ENCODE measurements at places on chromosomes 1 and 21.

DNA sequence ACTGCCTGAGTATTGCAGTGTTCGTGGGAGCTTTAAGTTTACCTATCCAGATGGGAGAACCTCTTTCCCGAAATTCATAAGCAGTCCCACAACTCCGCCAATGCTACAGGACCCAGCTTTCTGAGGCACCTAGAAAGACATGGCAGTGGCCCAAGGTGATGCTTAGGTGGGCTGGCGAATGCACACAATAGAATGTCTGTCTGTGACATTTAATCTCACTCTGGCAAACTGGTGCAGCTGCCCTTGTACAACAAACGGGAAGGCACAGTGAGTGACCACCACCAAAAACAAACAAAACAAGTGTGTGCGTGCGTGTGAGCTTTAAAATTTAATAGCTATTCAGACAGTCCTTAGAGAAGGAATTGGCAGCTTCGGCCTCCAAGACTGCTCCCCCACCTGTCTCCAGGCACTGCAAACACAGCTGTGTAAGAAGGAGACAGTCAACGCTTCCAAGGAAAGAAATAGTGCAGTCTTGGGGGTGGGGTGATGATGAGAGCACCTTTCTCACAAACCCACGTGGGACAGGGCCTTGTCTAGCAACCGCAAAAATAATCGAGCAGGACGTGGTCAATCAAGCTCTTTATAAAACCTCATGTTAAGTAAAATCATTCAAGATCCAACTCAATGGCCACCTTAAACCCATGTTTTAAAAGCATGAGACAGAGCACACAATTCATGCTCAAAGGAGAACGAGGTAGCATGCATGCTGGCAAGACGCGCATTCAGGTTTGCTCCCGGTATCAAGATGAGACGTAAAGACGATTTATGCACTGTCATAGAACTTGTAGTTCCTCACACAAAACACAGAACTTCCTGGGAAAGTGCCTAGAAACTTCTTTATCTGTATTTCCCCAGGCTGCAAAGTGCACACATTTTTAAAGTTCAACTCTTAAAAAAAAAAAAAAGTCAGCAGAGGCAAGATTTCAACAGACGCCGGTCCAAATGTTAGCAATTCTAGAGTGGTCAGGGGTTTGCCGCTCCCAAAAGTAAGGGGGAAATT lies 84.1 kb downstream of the TM2D1 start:
- DNase-seq = no peak

GRCh38 chr1:4494558-4494957 lies 159.9 kb upstream of the AJAP1 start:
- DNase-seq = no peak

DNA sequence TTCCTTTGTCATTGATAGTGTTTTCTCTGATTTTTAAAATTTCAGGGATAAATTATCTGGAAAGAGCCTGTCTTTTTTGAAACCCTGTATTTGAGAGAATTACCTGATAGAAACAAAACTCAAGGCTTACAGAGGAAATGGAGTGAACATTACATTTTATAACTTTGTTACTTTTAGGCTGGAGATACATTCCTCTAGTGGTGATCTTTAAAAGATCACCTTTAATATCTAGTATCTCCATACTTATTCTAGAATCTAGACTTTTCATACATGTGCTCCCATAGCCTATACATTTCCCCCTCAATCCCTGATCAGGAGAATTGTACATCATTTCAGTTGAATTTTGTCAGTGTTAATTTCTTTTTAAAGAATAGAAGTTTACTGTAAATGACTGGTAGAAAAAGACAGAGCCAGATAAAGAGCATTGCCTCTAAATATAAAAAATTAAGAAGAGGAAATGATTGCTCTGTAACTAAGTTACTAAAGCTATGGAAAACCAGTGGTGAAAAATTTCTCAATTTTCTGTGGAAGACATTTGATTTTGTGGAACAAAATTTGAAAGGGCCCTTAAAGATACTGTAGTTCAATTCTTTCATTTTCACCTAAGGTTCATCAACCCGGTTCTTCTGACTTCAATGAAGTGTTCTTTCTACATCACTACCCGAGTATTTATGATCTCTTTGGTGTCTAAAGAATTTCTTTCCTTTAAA lies 33.7 kb downstream of the RASAL2 start:
- DNase-seq = no peak

- DNase-seq = no peak
Observed at GRCh38 chr21:34546542-34546941, 34.5 kb upstream of the KCNE1 start.

GRCh38 chr1:177208920-177209319 lies 38.2 kb downstream of the BRINP2 start:
- no peak for DNase-seq

- no peak for DNase-seq
Observed at GRCh38 chr1:92903765-92904164, 57.5 kb downstream of the DIPK1A start.

GRCh38 chr1:97372531-97372930 lies 548.3 kb downstream of the DPYD start:
- DNase-seq = no peak

DNA sequence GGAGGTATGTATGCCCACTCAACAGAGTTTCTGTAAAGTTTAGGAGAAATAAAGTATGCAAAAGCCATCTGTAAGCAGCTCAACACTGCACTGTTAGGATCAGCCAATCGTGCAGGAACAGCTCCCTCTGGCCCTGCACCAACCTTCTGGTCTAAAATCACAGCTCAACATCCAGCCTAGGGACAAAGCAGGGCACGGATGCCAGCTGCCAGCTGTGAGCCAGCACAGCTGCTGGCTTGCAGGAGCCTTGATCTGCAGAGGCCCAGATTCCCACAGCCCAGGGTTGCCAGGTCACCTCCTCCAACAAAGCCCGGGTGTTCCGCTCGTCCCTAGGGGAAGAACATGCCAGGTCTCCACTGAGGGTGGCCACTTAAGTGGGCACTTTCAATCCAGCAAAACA lies 8.6 kb downstream of the ACOT7 start:
- no peak for DNase-seq

DNA sequence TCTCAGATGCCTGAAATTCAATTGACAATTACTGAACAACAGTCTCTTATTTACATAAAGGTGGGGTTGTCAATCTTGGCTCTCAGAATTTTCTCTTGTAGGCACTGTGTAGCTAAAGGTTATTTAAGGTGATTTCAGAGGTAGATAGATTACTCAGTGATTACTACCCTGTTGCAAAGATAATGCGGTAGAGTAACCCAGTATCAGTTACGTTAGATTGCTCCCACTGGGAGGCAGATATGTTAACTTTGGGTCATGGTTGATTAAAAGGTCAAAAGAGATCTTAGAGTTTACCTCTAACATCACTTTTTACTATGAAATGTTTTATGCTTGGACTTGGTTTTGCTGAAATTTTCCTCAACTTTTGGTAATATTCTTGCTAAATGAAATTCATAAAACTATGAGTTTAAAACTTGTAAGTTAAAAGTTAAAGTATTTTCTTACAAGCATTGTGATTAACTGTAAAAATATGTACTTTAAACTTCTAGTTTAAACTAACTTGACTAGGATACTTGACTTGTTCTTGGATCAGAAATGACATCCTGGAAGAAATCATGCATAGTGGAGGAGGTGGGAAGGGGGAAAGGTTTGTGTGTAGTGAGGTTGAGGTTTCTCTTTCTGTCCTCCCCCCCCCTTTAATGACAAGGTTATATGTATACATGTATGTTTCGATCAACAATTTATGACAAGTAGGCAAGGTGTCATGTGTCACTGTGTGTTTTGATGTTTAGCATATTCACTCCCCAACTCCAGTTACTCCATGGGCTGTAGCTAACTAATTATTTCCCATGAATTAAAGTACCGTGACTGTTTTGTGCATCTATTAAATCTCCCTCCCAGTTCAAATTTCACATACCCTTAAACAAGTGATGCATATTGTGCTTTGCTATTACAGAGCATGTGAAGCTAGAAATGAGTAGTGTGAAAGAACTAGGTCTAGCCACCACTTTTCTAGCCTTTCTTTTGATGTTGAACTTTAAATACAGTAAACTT lies 2.9 kb downstream of the LAMC1 start:
- DNase-seq = no peak

DNA sequence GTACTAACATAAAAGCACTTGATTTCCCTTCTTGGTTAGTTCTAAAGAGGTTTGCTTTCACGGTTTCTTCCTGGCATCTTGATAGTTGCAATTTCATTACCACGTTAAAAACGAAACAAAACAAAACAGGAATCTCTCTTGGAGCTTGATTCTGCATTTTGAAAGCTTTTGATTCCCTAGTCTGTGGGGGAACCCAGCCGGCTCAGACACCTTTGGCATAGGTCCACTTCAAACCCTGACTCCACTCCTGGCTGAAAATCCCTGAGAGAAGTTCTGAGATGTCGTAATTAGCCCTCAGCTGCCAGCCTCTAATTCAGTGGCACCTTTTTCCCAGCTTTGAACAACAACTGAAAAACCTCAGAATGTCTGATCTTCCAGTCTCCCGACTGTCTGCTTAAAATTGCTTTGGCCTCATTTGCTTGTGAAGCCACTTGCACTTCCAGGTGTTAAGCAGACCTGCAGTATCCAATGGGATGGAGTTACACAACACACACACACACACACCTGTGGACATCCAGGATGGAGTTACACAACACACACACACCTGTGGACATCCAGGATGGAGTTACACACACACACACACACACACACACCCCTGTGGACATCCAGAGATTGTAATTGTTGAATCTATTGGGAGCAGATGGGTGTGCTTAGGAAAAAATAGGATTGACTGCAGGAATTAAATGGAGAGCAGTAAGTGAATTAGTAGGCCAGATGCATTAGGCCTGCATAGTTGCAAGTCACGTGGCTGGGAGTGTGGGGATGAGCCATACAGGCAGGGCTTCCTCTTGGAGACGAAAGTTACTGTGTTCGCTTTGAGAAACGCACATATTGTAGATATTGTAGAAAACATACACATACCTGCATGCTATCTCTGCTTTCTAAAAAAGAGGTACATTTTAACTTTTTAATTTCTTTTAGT lies 285.6 kb upstream of the FMN2 start:
- DNase-seq = no peak

DNA sequence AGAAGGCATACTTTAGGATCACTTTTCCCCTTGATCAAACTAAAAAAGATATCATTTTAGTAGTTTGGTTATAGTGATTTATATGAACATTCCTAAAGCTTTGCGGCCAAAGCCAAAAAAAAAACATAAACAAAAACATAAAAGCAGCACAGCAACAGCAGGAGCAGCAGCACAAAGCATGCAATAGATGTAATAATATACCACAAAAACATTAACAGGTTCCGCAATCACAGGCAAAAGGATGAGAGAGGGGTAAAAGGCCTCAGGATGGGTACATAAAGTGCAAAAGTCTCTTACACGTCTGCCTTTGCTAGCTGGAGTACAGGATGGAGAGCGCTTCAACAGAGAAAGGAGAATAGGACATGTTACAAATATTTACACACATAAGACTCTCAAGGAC lies 119.0 kb downstream of the COQ8A start:
- DNase-seq = no peak

DNA sequence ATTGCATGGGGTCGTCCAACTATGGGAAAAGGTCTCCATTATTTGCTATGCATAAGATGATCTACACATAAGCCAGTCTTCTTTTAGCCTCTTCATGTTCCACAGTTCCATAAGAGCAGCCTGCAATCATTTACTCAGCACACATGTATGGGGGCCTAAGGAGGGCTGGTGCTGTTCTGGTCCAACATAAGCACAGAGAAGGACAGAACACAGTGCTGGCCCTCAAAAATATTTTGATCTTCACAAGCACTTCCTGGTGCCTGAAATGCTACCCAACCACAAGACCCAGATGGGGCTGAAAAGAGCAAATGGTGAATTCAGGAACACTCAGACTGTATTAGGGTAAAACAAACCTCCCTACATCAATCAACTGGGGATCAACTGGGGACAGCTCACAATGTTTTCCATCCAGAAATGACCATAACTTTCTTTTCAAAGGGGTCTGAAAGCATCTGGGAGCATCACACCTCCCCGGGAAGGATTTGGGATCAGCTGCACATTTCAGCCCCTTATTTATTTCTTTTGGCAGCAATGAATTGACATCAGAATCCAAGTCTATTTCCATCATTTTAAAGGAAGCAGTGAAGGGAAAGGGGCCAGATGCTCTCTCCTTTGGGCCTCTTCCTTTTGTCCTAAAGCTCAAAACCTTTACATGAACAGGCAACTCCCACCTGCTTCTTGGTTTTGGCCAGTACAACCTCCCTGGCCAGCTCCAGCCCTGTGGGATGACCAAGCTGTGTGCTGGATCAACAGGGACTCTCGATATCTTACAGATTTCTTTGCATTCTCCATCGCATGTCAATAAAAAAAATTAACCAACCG lies 45.7 kb downstream of the KCNN3 start:
- DNase-seq = no peak

DNA sequence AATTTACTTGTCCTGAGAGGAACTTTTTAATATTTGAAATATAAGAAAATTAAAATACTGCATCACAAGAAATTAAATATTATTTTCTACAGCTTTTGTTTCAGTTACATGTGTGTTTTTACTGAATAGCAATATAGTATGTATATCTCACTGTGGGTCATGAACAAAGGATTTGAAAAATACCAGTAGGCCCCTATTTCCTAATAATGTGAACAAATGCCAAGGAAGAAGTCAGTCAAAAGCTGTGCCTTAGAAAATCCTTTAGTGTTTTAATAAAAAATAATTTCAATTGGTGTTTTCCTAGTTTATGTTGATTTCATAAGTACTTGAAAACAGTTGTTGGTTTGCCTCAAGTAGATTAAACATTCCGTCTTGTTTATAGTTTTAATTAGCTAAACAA lies 46.7 kb downstream of the SMYD3 start:
- no peak for DNase-seq

All from activated naive CD4-positive, alpha-beta T cell treated with Interleukin-2 at 50 U/mL for 16 hours (primary cell).